ENCODE measurements at places on chromosomes 16 and 17.

DNA sequence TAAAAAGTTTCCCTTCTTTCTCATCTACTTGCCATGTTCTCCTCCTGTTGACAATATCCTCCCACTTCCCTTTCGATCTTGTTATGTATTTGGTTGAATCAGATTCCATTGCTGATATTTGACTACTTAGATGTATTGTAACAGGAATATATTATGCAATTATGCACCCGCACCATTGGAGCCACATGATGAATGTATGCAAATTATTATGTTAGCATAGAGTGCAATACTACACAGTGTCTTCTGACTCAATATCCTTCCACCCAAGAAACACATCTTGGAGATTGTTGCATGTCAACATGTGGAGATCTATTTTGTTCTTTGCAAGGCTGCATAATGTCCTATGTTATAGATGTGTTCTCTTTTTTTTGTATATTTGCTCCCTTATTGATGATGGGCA lies 219.2 kb upstream of the RBFOX1 start:
- DNase-seq, result no peak

DNA sequence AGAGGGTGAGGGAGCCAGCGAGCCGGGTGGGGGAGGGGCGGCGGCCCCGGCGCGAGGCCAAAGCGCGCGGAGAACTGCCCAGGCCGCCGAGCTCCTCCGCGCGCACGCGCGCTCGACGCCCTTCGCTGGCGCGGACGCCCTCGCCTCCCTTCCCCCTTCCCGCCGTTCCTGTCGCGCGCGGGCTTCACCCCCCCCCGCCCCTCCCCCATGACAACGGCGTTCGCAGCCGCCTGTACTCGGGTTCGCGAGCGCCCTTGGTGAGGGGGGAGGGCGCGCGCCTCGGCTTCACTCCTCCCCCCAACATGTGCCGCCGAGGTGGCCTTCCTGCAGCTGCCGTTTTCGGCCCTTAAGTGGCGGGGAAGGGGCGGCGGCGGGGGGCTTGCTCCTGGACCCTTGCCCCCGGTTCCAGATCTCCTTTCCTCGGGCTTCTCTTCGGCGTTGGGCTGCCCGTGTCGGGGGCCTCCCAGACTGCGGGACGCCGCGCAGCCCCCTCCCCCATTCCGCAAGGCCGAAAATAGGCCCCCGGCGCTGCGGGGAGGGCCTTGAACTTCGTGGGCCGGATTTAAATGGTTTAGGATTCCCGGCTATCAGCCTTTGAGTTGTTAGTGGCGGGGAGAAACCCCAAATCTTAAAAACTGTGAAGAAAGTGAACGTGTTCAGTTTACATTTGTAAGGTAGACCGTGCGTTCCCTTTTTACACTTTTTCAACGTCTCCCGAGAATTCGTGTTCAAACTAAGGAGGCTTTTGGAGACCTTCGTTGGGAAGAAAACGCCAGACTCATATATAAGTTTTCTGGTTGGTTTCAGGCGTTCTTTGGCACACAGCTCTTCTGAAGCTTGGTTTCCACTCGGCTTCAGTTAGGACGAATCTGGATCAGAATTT lies 653 bp downstream of the SRRM2 start:
- DNase-seq, result peak; percentile 88

DNA sequence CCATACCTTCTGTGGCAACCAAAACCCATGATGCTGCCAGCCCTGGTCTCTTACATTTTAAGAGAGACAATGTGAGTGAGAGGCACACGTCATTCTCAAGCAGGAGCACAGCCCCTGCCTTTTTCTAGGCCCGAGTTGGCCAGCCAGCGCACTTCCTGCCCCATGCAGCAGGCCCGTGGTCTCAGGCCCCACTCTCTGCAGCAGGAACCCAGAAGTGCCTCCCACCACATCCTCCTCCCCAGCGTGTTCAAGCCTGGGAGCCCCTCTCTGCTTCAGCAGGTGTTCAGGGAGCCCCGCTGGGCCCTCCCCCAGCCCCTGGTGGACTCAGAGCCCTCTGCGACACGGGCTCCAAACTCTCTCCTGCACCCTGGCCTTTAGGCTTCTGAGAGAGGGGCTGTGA lies 30.5 kb downstream of the ITGAE start:
- DNase-seq, result no peak

DNA sequence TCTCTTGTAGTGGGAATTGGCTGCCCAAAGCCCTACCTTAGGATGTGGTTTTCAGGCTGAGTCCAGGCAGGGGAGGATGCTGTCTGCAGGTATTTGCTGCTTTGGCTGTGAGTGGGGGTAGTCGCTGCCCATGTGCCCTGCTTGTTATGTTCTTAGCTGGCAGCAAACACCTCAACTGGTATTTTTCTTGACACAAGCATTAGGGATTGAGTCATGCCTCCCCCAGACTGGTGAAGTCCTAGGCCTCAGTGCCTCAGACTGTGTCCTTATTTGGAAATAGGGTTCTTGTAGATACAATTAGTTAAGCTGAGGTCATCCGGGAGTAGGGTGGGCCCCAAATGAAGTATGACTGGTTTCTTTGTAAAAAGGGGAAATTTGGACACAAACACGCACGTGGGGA lies 808.3 kb upstream of the EEF2KMT start:
- no peak for DNase-seq

- DNase-seq, result no peak
Measured at GRCh38 chr16:56909527-56909979, 22.4 kb upstream of the HERPUD1 start.

- DNase-seq, result no peak
Measured at GRCh38 chr16:15768201-15768600, 88.6 kb downstream of the MYH11 start.

DNA sequence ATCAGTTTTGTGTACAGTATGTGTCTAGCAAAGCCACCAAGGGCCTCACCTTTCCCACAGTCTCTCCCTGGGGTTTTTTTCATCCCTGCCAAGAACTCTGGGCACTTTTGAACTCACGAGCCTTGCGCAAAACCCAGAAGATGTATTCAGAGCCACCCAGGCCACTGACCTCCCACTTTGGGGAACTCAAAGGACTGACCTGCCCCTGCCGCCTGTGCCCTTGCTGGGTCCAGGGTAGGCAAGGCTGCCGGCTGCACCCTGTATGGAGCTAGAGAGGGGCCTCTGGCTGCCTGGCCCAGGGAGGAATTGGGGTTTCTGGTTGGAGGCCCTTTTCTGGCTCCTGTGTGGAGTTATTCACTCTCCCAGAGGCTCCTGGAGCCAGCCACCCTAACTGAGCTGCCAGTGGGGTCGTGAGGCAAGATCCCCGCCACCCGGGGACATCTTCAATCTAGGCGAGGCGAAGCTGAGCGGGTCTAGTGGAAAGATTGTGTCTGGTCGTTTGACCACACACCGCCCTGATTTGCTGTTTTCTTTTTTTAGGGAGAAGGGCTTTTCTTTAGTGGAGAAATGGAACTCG lies 1.9 kb downstream of the CDK5R1 start:
- no peak for DNase-seq

DNA sequence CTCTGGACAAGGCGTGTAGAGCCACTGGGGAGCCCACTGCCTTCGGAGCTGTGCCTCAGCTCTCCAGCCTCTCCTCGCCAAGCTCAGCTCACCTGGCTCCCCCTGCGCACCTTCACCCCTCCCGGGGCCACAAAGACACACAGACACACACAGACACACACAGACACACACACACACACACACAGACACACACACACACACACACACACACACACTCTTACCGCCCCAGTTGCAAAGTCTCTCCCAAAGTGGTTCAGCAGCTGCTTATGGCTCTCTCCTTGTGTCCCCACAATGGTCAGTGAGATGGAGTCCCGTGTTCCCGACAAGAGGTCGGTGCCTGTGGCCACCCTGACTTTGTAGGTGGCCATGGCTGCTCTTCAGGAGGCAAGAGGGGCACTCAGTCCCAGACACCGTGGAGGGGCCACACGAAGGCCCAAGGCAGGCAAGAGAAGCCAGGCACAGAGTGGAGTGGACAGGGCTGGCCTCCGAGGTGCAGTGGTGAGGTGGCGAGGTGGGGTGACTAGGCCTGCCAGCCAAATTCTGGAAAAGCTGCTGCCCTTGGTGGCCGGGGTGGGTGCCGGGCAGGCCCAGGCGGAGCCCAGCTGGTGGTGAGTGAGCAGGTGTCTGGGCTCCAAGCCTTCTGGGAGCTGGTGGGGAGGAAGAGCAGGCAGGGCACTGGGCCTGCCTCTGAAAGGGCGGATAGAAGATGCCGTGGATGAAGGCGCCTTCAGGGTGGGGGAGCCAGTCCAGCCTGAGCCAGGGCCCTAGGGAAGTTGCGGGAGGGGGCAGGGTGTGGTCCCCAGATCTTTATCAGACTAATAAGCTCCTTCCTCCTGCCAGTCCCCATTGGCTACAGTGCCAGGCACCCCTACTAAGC lies at the start of gene ALOX12B:
Gene ALOX12B, minus strand, starts transcription at position 642 of the 877 bp plus-strand sequence. Its CDS starts 274 bp downstream, at position 368.
- DNase-seq, result no peak

- DNase-seq, result peak; percentile 73
Measured at GRCh38 chr17:35795007-35795870, at the start of gene MMP28. TSS of gene MMP28 (minus strand) at chr17:35795641. CDS start at chr17:35795377, 264 bp downstream.

- DNase-seq, result no peak
Measured at GRCh38 chr16:68186877-68187276, 49.0 kb downstream of the ESRP2 start.

DNA sequence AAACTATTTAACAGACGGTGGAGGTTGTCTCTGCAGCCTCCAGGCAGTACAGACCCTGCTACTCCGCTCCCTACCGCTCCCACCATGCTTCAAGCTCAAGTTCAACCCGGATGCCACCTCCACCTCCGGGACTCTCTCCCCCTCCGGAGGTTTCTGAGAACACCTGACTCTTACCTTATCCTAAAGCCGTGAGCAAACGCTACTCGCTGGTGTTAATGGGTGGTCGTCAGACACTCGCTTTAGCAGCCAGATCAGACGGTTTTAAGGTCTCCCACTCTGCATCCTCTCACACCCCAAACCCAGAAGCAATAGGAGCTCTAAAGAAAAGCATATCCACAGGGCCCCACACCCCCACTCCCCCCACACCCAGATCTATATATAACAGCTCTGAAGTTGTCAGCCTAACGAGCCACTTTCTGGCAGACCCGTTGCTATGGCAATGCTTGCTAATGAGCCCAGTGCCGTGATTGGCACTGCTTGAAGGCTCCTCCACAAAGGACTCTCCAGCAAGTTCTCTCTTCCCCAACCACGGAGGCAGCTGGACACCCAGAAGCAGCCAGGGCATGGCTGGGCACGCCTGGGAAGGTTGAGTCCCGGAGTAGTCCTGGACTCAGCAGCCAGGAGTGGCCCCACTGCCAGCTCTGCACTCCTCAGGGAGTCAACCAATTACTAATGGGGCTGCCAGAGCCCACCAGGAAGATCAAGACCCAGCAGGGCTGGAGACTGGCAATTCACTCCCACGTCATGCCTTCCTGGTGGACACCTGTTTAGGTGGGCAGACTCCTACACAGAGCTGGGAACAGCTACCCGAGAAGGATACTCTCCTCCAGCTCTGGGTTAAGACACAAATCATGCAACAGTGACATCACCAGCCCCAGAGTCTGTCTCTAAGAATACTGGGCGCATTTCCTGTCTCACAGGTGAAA lies 121.2 kb upstream of the RCVRN start:
- peak; percentile 18 for DNase-seq

DNA sequence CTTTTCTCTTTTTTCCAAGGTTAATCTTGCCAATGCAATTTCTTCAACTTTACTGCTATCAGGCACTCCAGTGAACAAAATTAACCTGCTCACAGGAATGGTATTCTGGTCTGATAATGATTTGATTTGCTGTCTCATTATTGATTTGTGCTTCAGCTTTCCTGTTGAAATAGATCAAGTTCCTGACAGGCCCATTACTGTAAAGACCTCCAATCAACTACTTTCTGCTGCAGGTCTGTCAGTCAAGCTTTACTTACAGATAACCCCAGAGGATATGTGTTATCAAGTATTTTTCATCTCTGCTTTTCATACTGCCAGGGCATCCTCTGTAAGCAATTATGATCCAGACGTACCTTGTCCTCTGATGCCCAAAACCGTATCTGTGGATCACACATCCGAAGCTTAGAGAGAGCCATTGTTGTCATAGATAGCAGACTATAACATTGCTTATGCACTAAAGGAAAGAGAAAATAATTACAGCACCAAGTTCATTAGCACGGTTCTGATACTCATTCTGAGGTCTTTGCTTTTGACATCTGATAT lies 215.6 kb downstream of the PHKB start:
- DNase-seq, result no peak

- no peak for DNase-seq
Measured at GRCh38 chr17:46764000-46764708, 54.3 kb downstream of the WNT3 start.

DNA sequence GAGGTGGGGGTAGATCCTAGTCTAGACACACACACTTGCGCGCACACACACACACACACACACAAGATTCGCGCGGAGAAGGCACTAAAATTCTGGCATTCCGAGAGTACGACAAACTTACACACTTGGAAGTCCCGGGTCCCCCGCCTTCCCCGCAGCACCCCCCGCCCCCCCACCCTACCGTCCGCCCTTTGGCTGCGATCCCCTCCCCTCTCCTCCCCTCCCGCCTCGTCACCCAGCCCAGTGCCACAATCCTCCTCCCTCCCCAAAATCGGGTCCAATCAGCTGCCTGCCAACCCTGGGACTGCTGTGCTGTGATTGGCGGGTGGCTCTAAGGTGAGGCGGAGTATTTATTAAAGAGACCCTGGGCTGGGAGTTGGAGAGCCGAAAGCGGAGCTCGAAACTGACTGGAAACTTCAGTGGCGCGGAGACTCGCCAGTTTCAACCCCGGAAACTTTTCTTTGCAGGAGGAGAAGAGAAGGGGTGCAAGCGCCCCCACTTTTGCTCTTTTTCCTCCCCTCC lies at the start of gene SOX9:
Gene SOX9, plus strand, starts transcription at position 379 of the 522 bp plus-strand sequence. CDS start 372 bp downstream, outside the sequence.
- DNase-seq, result peak; percentile 81

- DNase-seq, result no peak
Measured at GRCh38 chr17:76560877-76561221, 21.0 kb downstream of the PRCD start.

- DNase-seq, result no peak
Measured at GRCh38 chr16:83830769-83831455, 23.1 kb downstream of the HSBP1 start.

DNA sequence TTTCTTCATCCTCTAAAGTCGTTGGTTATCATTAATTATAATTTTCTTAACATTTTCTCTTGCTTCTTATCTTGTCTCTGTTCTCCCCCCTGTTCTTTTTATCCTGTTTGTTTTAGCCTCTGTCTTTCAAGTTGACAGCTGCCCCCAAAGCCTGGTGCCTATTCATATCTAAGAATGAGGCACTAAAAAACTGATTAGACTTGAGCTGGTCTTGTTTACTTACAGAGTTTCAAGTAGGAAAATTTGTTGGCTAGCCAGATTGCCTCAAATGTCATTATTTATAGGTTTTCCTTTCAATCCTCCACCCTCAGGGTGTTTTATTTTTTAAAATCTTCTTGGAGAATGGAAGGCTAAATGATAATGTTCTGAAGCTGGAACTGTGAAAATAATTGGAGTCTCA lies 236.0 kb downstream of the UTP18 start:
- DNase-seq, result no peak

GRCh38 chr16:46896314-46896968 lies 12.3 kb downstream of the GPT2 start:
- peak; percentile 43 for DNase-seq

- DNase-seq, result peak; percentile 54
Measured at GRCh38 chr17:35088356-35088880, 24.9 kb upstream of the RFFL start.
